ENCODE measurements at places on chromosomes 1 and 21. TPM values are rescaled to one million over a fixed set of nuclear protein-coding genes. Genes with fewer than 3 reads are reported as not detected.

The AADACL4 gene
- total RNA-seq, result not detected

The FUCA1 gene
- 52.5 TPM for total RNA-seq

The ATP1A2 gene
- total RNA-seq, result not detected

The NEK2 gene
- 4.8 TPM for total RNA-seq

The SPRR2G gene
- total RNA-seq, result not detected

The HPDL gene
- 1.9 TPM for total RNA-seq

The FAM163A gene
- not detected for total RNA-seq

The ADGRL4 gene
- 0.96 TPM for total RNA-seq

The CFHR3 gene
- not detected for total RNA-seq

The ADPRS gene
- 40.9 TPM for total RNA-seq

The RSPH1 gene
- 0.43 TPM for total RNA-seq

The SPRR1A gene
- total RNA-seq, result not detected

The NPR1 gene
- not detected for total RNA-seq

The TMPRSS2 gene
- total RNA-seq, result 5.1 TPM

The SPRR2E gene
- total RNA-seq, result 0.85 TPM

The AMPD1 gene
- not detected for total RNA-seq

The SPAG17 gene
- total RNA-seq, result 1.7 TPM

The LDLRAD2 gene
- total RNA-seq, result not detected

The RIPK4 gene
- total RNA-seq, result 36.9 TPM

The ATAD3C gene
- total RNA-seq, result not detected

The FAM151A gene
- not detected for total RNA-seq

The CLCA4 gene
- 0.96 TPM for total RNA-seq

The SERPINC1 gene
- 0.24 TPM for total RNA-seq

The NVL gene
- 22.8 TPM for total RNA-seq

The FAM131C gene
- 1.1 TPM for total RNA-seq

The CFAP74 gene
- not detected for total RNA-seq

The CLIC6 gene
- not detected for total RNA-seq

The SAMD11 gene
- total RNA-seq, result 0.48 TPM

The CEP350 gene
- total RNA-seq, result 34.9 TPM

The SASS6 gene
- 1.4 TPM for total RNA-seq

The SLAMF1 gene
- total RNA-seq, result not detected

The FBLIM1 gene
- total RNA-seq, result 74.6 TPM

The CHAF1B gene
- 2.1 TPM for total RNA-seq

The FCRL2 gene
- total RNA-seq, result not detected
